HTR-8/SVneo (cell line): ENCODE measurements at places on chromosomes 2 and 18.

- peak; percentile 7 for DNase-seq
These were observed 1.0 kb downstream of the EPHA4 start for GRCh38 chr2:221571025-221571550.

DNA sequence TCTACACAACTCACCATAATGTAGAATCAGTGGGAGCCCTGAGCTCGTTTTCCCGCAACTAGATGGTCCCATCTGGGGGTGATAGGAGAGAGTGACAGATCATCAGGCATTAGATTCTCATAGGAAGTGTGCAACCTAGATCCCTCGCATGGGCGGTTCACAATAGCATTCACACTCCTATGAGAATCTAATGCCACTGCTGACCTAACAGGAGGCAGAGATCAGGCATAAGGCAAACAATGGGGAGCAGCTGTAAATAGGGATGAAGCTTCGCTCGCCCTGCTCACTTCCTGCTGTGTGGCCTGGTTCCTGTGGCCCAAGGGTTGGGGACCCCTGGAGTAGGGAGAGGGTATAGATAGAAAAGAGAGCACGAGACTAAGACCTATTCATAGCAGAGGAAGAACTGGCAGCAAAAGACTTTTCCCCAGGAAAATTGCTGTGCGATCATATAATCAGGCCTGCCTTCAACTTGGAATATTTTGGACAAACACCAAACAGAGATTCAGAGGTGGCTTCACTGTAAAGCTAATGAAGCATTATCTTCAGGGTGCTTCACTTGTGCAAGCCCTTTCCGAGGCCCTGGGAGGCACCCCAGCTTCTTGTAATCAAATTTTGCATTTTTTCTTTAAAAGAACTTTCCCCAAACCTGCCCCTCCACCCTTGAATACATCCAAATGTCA lies 29.0 kb upstream of the ATL2 start:
- DNase-seq, result no peak

- DNase-seq, result no peak
These were observed 27.9 kb upstream of the TYMS start for GRCh38 chr18:629269-630150.

GRCh38 chr2:96423291-96423690 lies 81.9 kb downstream of the NEURL3 start:
- no peak for DNase-seq

DNA sequence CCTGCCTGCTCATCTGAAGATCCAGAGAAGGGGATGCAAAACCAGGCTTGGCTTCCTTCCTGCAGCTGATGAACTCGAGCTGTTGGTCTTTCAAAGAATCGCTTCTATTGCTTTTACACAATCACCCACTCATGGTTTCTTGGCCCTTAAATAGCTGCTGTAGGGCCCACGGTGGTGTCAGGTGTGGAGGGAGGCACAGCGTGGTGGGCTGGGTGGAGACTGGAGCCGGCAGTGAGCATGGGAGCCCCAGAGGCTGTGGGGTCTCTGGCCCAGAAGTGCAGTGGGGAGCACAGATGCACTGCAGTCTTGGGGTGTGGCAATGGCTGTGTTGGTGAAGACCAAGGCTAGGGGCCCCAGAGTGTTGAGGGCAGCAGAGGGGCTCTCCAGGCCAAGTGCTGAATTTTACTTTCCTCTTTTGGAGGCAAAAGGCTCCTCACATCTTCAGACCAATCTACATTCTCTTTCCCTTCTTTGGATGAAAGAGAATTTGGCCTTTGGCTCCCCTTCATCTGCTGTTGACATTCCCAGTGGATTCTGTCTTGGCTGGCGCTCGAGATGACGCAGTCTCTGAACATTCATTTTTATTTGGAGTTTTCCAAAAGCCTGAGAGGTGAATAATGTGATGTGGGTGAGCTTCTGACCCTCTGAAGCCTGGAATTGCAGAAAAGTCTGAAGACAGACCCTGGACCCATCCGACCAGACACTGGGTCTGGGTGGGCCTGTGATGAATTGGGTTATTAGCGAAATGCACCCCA lies 70.1 kb upstream of the ASB18 start:
- no peak for DNase-seq

DNA sequence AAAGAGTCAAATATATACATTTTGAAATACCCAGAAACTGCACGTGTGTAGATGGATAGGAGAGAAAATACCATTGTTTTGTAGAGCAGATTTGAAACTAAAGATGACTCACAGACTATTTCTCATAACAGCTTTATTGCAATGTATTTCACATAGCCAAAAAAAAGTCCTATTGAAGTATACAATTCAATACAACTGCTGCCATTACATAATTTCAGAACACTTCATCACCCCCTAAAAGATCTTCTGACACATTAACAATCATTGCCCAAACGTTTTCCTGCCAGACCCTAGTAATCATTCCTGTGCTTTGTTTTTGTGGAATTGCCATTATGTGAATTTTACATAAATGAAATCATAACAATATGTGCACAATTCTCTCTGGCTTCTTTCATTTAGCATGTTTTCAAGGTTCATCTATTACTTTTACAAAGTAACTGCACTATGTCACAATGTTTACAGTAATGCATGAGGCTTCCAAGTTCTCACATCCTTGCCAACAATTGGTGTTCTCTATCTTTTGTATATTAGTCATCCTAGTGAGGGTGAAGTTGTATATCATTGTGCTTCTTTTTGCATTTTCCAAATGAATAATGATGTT lies 378.6 kb upstream of the CWC22 start:
- DNase-seq, result no peak

DNA sequence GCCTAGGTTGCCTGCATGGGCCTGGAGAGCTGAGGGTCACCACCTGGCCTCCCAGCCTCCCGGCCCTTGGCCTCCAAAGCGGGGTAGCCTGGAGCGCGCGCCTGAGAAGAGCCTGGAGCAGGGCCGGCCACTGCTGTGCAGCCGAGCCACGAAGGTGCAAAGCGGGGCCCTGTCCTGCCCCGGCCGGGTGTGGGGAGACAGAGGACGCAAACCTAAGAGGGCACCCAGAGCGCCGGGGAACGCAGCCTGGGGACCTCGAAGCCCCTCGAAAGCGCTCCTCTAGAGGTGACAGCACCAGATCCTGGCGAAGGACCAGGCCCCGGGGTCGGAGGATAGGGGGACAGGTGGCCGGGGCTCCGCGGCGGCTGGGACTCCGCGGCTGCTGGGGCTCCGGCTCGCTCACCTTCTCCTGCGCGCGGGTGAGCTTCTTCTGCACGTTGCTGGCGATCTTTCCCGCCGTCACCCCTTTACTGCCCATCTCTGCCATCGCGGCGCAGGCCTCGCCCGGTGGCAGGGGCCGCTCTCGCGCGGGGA lies 430 bp downstream of the BIN1 start:
- DNase-seq, result no peak

GRCh38 chr18:63205791-63206252 lies 113.7 kb downstream of the BCL2 start:
- no peak for DNase-seq
